Neuronal stem cell (in vitro differentiated cells): ENCODE measurements at places on chromosomes 7 and 10.

DNA sequence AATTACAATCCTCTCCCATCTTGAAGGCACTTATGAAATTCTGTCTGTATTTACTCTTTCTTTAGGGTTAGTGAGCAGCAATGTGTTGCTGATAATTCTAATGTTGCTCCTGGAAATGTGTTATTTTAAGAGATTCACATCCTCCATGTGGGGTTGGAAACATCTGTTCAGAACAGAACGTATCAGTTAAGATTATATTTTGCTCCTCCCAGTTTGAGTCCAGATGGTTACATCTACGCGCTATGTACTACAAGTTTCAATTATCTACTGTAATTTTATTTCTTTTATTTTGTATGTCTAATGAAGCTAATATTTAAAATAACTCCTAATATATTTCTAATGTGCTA, 250.6 kb upstream of the KLF6 start:
- DNase-seq, result no peak

GRCh38 chr7:2438186-2438585, 34.8 kb downstream of the CHST12 start:
- no peak for DNase-seq

GRCh38 chr7:52502281-52502680, 533.2 kb upstream of the POM121L12 start:
- no peak for DNase-seq

DNA sequence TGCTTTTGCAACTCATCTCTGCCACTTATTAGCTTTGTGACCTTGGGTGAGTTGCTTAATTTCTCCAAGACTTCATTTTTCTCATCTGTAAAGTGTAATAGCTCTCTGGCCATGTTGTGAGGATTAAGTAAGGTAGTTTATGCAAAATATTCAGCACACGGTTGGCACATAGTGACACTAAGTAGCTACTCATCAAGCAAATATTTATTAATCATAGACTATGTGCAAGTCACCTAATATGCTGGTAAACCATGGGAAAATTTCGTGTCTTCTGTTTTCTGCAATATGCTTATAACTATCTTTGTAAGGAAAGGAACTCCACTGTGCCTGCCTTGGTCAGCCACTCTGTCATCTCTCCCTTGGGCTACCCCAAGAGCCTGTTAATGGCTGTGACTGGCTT, 50.3 kb upstream of the EGR2 start:
- DNase-seq, result no peak

DNA sequence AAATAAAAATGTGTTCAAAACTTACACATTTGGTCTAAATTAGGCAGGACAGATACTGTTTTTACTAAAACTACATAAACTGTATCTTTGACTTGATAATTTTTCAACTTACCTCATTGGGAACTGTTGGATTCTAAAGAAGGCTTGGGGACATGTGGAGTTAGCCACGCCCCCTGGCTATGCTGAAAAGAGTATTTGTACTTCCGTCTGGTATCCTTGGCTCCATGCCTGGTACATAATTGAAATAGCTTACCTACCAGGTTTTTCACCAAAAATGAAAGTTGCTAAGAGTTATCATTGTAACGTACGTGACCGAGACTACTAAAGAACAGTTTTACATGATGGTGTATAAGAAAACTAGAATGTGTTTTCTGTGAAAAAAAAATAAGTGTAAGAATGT, 604.8 kb upstream of the IGFBP3 start:
- DNase-seq, result no peak

GRCh38 chr7:36686499-36686898, 37.8 kb downstream of the AOAH start:
- no peak for DNase-seq

DNA sequence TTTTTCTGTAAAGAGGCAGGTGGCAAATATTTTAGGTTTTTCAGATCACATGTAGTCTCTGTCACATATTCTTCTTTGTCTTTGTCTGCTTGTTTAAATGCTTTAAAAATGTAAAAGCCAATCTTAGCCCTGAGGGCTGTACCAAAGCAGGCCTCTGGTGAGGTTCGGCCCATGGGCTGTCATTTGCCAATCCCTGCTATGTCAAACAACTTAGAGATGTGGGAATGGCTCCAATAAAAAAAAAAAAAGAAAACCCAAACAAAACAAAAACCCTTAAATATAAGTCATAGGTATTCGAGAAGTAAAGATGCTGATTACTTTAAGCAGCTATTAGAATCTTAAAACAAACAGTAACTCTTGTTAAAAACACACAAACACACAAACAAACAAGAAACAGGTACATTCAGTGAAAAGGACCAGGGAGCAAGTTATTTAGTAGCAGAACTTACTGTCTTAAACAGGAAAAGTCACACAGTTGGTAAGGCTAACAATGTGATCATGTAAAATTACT, 61.4 kb upstream of the NAMPT start:
- no peak for DNase-seq

GRCh38 chr7:129468087-129468486, 33.9 kb downstream of the STRIP2 start:
- DNase-seq, result no peak

DNA sequence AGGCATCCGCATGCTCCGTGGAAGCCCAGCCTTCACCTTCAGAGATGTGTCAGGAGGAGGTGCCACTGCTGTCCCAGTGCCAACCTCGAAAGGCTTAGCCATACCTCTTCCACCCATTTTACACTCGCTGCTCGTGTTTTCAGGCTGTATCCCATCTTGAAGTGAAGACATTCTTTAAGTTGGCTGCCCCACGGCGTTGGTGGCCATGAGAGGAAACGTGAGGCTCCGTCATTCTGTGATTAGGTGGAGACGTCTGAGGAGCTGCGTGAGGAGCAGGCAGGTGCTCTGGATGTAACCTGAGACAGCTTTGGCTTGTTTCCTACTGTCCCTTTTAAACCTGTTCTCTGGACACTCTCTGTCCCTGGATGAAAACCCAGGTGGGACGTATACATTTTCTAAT, 159.9 kb upstream of the RNF32 start:
- DNase-seq, result no peak

DNA sequence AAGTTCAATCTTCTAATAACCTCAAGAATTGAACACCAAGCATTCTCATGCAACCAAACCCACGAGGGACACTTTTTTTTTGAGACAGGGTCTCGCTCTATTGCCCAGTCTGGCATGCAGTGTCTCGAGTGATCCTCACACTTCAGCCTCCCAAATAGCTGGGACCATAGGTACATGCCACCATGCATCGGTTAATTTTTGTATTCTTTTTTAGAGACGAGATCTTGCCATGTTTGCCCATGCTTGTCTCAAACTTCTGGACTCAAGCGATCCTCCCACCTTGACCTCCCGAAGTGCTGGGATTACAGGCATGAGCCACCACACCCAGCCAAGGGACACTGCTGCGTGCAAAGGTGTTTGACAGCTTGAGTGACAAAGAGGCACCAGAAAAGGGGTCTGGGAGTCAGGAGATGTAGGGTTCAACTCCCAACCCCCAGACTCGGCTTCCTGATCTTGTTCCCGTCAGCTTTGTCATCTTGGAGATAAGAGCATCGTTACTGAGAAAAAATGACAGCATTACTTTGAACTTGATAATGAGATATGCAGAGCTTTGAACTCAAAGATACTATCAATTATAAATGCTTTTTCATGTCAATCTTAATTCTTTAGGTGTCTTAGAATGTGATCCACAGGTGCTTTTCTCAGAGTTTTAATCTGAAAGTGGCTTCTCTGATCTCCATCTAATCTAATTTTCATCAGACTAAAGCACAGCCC, 1.6 kb upstream of the CYTH3 start:
- DNase-seq, result no peak

DNA sequence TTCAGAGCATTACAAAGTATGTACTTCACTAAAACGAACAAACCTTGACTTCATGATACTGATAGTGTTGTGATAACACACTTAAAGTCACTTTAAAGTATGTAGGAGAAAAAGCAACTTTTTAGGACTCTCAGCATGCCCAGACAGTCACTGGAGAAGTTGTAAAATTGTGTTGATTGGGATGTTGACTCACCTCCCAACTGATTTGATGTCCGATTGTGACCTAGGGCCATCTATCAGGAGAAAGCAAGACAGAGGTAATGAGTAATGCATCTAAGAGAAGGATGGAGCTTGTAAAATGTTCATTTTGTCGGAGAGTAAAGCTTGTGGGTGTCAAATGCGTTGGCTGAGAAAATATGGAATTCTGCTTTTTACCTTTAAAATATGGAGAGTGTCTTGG, 135.4 kb upstream of the SEMA3D start:
- no peak for DNase-seq

DNA sequence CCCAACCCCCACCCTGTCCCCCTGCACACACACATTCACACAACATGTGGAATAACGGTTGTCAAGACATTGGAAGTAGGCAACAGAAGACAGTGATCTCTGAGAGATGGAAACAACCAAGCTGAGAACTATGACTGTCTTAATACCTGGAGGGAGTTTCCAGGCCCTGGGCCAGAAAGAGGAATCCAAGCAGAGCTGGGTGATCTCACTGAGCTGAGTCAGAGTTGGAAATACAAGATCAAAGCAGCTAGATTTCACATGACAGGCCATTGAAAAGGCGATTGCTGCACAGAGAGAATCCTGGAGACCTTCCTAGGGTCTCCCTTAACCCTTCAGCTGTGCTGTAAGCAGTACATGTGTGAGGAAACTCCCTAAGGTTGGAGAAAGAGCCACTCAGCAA, 165.8 kb upstream of the PRSS1 start:
- no peak for DNase-seq

DNA sequence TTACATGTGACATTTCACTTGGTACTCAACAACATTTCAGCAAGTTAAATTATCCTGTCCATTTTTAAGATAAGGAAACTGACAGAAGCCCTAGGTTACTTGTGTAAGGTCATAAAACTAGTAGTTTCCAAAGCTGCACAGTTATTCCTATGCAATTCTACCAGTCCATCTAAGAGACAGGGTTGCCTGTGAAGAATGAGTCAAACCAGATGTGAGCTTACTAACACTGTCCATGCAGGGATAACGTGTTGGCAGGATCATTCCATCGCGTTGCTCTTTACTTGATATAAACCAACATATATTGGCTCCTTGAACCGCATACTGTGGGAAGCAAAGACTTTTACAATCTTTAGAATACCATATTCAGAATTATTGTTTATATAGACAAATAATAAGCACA, 280.9 kb upstream of the HGF start:
- DNase-seq, result no peak

GRCh38 chr10:62356447-62356846, 17.7 kb upstream of the ZNF365 start:
- no peak for DNase-seq

- DNase-seq, result no peak
Measured at GRCh38 chr7:47368190-47368812, 213.6 kb downstream of the TNS3 start.

GRCh38 chr10:101629837-101630632, 41.9 kb downstream of the DPCD start:
- DNase-seq, result peak; percentile 69

- DNase-seq, result no peak
Measured at GRCh38 chr10:14836208-14836607, 1.6 kb downstream of the CDNF start.

- DNase-seq, result peak; percentile 59
Measured at GRCh38 chr10:97713339-97713825, at the start of gene MARVELD1. Gene MARVELD1 (plus strand): TSS chr10:97713730. CDS start chr10:97713877, 147 bp downstream.

GRCh38 chr10:30200017-30200415, 140.6 kb upstream of the JCAD start:
- DNase-seq, result no peak

- no peak for DNase-seq
Measured at GRCh38 chr7:11437994-11438393, 394.0 kb downstream of the THSD7A start.

GRCh38 chr7:142697270-142697669, 52.0 kb upstream of the PRSS1 start:
- DNase-seq, result no peak

DNA sequence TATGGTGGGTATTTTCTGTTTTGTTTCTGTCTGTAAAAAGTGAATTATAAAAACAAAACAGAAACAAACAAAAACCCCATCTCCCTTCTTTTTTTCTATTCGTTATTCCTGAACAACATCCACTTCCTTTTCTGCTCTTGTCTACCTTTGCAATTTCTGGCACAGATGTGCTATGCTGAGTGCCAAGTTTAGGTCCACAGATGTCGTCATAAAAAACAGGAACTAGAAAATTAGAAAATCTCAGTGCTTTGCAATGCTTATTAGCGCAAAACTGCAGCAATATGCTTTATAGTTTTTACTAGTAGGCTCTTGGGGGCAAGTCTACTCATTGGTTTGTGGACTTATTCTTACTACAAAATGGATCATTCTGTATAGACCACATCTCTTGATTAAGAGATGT, 94.2 kb upstream of the PRKCQ start:
- DNase-seq, result no peak
